ENCODE measurements at places on chromosomes 11 and 22.
A peak's percentile ranks its signal among the peaks of the same experiment; 100 is the strongest.

DNA sequence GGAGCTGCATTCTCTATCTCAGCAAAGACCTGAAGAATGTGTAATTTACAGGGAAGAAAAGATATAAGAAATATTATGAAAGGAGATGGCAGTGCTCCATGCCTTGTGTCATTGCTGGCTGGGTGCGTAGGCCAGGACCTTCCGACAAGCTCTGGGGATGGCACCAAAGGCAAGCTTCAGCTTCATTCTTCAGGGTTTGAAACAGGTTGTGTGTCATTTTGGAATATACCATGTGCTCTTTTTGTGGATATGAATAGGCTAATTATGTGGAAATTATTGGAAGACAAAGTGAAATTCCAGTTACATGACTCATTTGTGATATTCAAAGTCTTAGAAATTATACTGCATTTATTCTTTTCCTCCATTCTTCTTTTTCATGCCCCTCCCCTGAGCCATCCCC lies 5.7 kb upstream of the KIRREL3 start:
- DNase-seq = no peak

DNA sequence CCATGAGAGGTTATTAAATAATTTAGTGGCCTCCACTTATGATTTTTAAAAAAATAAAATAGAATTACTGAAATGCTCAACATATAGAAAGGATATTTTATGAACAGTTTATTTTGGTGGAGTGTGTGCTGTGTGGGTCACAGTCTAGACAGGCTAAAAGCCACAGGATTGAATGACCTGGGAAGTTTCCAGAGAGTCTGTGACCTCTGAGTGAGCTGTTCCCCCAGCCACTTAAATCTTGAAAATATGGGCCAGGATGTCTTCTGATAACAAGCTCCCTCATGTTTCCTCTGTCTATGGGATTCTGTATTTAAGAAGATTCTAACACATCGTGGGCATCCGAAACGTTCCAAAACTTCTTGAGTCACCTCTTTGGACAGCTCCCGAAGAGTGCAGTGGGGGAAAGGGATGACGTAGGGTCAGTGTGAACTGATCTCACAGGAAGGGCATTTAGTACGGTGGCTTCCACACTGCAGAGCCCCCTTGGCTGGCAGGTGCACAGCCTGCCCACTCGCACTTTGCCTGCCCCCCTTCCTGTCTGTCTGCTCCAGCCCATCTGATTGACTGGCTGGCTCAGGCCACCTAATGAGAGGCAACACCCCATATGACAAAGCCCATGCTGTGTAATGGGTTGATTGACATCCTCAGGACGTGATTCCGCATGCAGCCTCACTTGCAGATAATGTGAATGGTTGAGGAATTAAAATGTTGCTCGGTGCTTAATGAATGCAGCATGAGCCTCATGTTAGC lies 97.4 kb downstream of the NTM start:
- no peak for DNase-seq

GRCh38 chr11:127943763-127944162 lies 643.6 kb downstream of the ETS1 start:
- no peak for DNase-seq

- DNase-seq = no peak
Measured at GRCh38 chr11:60118338-60118737, 29.9 kb downstream of the MS4A2 start.

DNA sequence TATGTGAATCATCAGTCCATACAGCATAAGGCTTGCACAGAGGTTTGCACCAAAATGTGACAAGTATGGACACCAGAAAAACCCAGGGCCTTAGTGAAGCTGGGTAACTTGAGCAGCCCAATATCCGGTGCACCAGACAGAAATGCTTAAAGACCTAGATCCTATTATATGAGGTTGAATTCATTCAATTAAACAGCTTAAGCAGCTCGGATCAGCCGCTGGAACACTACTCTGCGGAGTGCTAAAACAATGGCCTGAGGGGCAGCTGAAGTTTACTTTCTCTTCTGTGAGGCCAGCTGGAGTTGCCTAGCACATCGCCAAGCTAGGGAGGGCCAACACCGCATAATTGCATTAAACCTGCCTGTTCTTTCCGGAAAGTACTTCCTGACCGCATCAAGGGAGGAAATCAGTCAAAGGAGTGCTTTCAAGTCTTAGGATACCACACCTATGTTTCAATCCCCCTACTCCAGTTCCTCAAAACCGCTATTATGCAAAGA lies 17.0 kb upstream of the FAM181B start:
- no peak for DNase-seq

GRCh38 chr22:17767233-17768065 lies 6.8 kb downstream of the BID start:
- no peak for DNase-seq

DNA sequence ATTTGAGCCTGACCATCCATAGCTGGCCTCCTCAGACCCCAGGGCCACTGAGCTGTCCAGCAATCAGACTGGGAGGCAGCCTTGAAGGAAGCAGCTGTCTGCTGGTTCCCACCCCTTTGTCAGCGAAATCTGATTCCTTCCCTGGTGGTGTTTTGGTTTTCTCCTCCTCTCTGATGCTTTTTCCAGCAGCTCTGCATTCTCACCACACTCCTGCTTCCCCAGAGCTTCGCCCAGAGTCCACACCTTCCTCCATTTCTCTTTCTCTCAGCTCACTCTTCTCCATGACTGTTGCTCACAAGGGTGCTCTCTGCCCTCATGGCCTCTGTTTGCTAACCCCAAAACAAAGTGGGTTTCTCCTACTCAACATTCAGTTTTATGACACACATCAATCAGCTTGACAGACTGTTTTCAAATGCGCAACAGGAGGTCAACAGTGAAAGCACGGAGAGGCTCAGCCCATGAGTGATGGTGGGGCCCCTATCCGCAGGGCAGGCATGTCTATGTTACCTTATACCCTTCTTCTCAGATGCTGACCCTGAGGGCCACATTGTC lies 130.6 kb upstream of the MTNR1B start:
- no peak for DNase-seq

DNA sequence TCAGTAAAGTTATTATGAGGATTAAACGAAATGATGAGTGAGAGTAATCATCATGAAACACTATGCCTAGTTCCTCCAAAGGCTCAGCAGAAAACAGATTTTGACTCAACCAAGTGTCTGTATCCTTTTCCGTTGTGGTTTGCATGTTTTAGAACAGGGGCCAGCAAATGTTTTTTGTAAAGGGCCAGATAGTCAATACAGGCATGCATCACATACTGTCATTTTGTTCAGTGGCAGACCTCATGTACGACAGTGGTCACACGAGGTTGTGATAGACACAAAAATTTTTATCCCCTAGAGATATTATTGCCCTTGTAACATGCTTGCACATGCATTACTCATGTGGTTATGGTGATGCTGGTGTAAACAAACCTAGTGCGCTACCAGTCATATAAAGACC lies 81.9 kb upstream of the SLC25A18 start:
- no peak for DNase-seq

DNA sequence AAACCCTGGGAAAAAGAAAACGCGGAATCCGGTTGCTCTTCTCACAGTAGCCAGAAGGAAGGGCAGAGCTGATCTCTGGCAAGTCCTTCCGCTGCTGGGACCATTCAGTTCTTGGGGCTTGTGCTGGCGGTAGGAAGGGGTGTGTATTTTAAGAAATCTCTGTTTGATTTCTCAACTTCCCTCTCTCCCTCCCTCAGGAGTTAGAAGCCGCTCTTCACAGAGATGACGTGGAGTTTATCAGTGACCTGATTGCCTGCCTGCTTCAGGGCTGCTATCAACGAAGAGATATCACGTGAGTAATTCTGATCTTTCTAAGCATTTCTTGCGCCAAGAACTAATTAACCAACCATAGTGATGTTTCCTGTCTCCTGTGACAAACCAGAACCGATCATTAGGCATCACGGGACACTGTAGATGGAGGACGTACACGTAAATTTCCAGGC lies 85.9 kb upstream of the SLC25A18 start:
- no peak for DNase-seq

GRCh38 chr11:37199082-37199481 lies 601.0 kb upstream of the RAG2 start:
- DNase-seq = no peak

GRCh38 chr11:129440028-129440713 lies 64.5 kb downstream of the BARX2 start:
- no peak for DNase-seq

- DNase-seq = no peak
Measured at GRCh38 chr11:60485987-60486386, 6.6 kb upstream of the MS4A12 start.

DNA sequence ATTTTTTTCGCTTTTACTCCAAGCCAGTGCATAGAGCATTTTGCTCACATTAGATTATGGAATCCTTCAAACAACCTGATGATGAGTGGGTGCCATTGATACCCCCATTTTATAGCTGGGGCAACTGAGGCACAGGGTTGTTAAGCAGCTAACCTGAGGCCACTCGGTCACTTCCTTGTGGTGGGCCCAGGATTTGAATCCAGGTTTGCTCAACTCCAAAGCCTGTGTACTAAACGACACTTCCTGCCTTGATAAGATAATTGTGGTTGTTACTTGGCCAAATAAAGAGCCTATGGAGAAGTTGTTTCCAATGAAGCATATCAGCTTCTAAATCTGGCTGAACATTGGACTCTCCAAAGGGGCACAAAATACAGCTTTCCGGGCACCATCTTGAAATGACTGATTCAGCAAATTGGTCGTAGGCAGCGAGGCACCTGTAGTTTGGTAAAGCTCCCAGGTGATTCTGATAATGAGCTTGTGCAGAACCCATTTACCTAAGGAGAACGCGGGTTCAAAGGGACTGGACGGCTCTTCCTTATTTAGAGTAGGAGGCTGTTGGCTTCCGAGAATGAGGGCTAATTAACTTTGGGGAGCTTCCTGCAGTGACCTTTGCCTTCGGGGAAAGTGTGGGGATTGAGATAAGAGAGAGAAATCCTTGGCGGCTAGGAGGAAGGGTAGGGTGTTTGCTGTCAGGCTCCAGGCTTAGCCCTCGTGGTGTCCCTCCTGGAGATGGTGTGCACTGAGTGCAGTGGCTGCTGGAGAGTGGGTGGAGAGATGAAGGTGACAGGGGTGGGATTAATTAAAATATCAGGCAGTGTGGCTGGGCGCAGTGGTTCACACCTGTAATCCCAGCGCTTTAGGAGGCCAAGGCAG lies 17.5 kb upstream of the EHF start:
- no peak for DNase-seq

GRCh38 chr22:37215890-37216289 lies 3.6 kb upstream of the SSTR3 start:
- no peak for DNase-seq

DNA sequence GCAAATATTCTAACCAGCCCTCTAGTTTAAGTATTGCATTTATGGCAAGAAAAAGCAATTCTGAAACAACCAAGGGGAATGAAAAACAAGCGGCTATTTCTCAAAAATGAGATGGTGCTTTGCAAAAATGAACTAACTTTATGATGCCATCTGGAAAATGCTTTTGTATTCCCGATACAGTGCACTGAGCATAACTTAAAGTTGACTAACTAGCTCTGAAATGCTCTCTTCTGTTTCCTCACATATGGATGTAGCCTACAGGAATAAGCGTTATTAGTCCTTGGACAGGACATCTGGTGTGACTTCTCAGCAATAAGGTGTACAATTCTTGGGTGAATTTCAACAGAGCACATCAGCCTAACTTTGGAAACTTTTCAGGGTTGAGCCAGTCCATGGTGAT lies 228.2 kb upstream of the DDI1 start:
- no peak for DNase-seq

- no peak for DNase-seq
Measured at GRCh38 chr11:43905813-43906241, 25.2 kb downstream of the ALKBH3 start.

DNA sequence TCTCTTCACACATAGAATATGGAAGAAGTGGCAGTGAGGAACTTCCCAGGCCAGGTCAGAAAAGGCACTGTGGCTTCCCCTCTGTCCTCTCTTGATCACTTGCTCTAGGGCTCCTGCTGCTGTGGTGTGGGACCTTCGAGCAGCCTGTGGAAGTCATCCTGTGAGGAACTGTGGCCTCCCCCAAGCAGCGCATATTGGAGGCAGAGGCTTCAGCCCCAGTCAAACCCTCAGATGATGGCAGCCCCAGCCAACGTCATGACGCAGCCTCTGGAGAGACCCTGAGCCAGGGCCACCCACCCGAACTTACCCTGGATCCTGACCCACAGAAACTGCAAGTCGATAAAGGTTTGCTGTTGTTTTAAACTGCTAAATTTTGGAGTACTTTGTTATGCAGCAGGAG lies 444.9 kb downstream of the TBC1D22A start:
- DNase-seq = no peak

DNA sequence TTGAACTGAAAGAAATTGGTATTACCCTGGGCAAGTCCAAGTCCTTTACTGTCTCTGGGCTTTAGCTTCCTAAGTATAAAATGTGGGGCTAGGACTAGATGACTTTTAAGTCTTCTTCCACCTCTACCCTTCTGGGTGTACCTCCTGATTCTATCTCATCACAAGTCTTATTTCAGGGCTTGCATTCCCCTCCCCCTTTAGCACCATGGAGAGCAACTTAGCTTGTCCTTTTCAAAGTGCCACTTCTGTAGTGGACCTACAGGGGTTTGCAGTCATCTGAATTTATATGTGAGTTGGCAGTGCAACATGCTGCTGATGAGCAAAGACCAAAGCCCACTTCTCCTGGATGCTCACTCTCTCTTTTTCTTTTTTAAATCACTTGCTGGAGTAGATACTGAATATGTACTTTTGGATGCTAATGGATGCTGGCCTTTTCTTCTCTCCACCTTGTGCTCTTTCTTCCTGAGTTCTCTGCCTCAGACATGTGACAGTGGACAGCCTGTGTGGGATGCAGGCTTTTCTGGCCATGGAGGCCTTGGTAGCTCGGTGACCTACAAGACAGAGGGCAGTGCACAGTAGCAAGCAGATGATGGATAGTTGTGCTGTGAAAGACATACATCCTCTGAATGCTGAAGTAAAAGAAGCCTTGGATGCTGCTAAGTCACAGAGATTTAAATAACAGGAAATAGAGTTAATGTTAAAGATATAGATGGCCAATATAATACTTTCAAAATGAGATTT lies 185.0 kb downstream of the NELL1 start:
- DNase-seq = no peak

DNA sequence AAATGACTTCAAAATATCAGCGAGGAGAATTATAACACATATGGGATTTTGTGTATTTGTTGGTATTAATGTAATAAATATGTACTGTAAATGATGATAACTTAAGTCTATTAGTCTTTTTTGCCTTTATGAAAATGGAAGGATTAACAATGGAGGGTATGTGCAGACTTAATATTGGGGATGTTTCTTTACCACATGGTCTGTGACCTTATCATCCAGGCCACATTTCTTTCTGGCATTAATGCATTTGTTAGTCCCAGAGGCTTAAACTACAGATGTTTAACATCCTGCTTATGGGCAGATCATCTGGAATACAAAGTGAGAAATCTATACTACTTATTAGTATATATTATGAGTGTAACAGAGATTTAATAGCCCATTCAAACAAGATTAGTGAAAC lies 64.6 kb downstream of the SOX6 start:
- DNase-seq = no peak

GRCh38 chr11:118015385-118015841 lies 29.2 kb downstream of the IL10RA start:
- peak; percentile 87 for DNase-seq

GRCh38 chr11:77406396-77406795 lies 67.5 kb downstream of the PAK1 start:
- DNase-seq = no peak
